Endothelial cell of umbilical vein (primary cell): ENCODE measurements at places on chromosomes 2 and 18. TPM values are rescaled to one million over a fixed set of nuclear protein-coding genes. Genes with fewer than 3 reads are reported as not detected.

- DNase-seq = peak; percentile 85
- H3K27me3 ChIP-seq = no peaks in the 10 kb centered on the region
- H3K27ac ChIP-seq = peak overlapping the region; percentile 75
- no peaks in the 10 kb centered on the region for H3K36me3 ChIP-seq
- peaks cover 22% of the 10 kb centered on the region for H3K4me1 ChIP-seq
- H3K4me3 ChIP-seq = peak overlapping the region; percentile 16
Measured at GRCh38 chr18:63137999-63138435, 181.6 kb downstream of the BCL2 start.

GRCh38 chr2:203678971-203679370, 27.5 kb upstream of the CD28 start:
- H3K27ac ChIP-seq = no peak overlapping the region
- H3K4me3 ChIP-seq = no peak overlapping the region
- H3K36me3 ChIP-seq = no peaks in the 10 kb centered on the region
- H3K4me1 ChIP-seq = peaks cover 31% of the 10 kb centered on the region

GRCh38 chr2:105287692-105288091, 41.8 kb downstream of the TGFBRAP1 start:
- no peak overlapping the region for H3K27ac ChIP-seq
- H3K4me3 ChIP-seq = no peak overlapping the region
- no peaks in the 10 kb centered on the region for H3K4me1 ChIP-seq
- peak; percentile 61 for DNase-seq

DNA sequence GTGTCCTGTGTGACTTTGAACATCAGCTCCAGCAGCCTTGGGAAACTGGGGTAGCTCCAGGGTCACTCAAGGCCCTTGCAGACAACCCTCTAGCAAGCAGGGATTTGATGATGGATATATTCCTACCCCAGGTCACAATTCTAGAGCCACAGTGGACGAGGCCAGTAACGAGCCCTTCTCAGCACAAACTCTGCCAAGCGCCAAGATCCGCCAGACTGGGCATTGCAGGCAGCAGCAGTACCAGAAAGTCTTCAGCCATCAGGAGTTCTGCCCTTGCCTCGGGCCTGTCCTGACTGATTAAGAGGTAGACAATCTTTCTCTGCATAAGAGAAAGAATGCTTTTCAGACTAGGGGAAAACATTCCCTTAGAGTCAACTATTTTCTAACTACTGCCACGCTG, 259.1 kb downstream of the FBXO15 start:
- H3K4me3 ChIP-seq = no peak overlapping the region
- no peaks in the 10 kb centered on the region for H3K36me3 ChIP-seq
- H3K27ac ChIP-seq = no peak overlapping the region

DNA sequence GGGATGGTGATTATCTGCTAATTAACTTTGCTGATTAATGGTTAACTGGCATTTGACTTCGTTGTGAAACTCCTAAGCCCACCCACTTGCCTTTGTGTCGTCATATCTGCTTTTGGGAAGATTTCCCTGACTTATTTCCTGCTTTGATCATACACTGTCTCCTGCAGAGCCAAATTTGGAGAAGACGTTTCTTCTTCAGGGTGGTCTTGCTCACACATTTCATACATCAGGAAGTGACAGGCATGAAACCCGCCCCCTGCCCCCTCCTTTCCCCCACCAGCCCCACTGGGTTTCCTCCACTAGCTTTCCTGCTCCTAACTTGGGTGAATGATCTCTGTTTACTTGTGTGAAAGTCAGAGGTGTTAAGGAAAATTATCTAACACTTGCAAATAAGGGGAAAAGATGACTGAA, 300.1 kb downstream of the TSN start:
- H3K27me3 ChIP-seq = no peaks in the 10 kb centered on the region
- no peaks in the 10 kb centered on the region for H3K36me3 ChIP-seq
- H3K4me1 ChIP-seq = no peaks in the 10 kb centered on the region
- DNase-seq = no peak

- H3K27ac ChIP-seq = no peak overlapping the region
- H3K4me1 ChIP-seq = peaks cover 13% of the 10 kb centered on the region
- no peaks in the 10 kb centered on the region for H3K36me3 ChIP-seq
- no peak overlapping the region for H3K4me3 ChIP-seq
Measured at GRCh38 chr18:39053571-39053970, 1488.0 kb upstream of the CELF4 start.

DNA sequence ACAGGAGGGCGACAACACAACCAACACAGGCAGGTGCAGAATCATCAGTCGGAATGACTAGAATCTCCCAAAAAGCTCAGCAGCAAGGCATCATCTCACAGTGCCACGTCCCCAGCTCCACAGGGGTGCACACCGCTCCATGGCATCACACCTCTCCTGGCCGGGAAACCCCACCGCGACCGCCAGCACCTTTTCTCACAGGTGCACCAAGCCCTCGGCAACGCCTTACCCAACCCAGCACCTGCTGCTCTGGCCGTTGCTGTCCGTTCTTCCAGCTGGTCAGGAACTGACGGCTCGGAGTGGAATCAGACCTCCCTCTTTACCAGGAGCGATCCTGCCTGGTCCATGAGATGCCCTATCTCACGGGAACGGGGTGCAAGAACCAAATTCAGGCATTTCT, 61.3 kb downstream of the ZNF516 start:
- H3K27me3 ChIP-seq = no peaks in the 10 kb centered on the region
- H3K4me1 ChIP-seq = no peaks in the 10 kb centered on the region
- no peak overlapping the region for H3K27ac ChIP-seq

Gene DCAF17
- 14.9 and 15.0 TPM in 2 replicates for total RNA-seq

Gene FTCDNL1
- 0.27 and 0.65 TPM in 2 replicates for total RNA-seq

Gene PROM2
- 0.44 and 0.60 TPM in 2 replicates for total RNA-seq

Gene PRSS56
- total RNA-seq = not detected in 2 replicates
